ENCODE measurements at places on chromosomes 11 and 22.

DNA sequence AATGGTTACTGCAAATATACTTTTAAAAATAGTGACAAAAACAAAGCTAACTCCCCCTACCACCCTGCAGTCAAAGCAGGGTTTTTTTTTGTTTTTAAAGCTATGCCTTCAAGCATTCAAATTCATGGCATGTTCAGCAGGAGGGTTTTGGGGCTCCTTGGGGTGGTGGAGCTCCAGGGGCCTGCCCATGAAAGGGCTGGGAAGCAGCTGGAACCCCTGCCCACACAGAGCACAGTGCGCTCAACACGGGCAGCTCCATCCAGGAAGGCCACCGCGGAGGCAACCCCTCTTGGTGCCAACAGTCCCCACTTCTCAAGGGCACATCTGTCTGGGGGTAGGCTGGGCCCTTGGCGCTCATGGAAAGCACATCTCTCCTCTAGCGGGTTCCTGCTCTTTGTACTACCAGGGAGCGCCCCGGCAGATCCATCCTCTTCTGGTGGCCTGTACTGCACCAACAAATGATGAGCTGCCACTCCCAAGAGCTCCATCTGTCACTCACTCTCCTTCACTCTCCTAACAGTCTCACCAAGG is 16.6 kb upstream of the PHLDA2 start:
- DNase-seq: no peak

GRCh38 chr11:29135504-29135903 is 881.3 kb downstream of the KCNA4 start:
- no peak for DNase-seq

DNA sequence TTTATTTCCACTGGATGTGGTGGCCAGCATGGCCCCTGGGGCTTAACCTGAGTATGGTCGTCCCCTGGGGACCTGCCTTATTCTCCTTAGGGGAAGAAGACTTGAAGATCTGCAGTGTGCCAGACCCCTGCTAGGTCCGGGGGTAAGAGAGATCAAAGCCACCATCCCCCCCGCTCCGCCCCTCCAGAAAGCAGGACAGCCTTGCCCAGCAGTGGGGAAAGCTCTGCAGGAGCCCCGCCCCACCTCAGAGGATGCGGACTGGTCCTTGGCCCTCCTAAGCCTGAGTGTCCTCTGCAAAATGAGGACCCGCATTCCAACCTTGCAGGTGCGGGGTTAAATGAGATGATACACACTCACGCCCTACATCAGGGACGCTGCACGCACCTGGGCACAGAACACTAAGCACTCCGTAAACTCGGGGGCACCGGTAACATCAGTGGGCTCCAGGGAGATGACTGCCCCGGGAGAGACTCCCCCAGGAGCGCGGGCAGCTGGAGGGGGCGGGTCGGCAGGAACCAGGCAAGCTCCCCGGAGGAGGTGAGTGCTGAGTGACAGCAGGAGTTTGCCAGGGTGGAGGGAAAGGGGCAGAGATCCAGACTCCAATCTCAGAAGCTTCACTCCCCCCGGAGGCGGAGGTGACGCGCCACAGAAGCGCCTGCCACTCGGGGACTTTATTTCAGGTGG is 564 bp upstream of the ANO1 start:
- DNase-seq: no peak

- DNase-seq: peak; percentile 92
Observed at GRCh38 chr11:536841-537621, at the start of gene LRRC56. LRRC56 (plus strand) TSS chr11:537527; CDS start chr11:540685, 3,158 bp downstream.

DNA sequence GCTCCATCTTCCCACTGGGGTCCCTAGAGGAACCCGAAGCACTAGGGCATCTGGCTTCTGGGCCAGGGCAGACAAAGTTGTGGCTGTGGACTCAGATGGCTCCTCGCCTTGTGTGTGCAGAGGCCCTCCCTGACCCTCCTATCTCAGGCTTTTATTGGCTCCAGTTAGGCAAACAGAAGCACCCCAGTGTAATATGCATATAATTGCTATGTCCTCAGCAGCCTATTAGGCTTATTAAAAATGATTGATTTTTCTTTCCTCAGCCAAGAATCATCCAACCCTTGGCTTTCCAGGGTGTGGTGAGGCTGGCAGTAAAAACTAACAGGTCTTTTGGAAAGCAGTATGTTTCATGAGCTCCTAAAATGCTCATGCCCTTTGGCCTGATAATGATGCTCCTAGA is 22.3 kb downstream of the UPB1 start:
- no peak for DNase-seq

DNA sequence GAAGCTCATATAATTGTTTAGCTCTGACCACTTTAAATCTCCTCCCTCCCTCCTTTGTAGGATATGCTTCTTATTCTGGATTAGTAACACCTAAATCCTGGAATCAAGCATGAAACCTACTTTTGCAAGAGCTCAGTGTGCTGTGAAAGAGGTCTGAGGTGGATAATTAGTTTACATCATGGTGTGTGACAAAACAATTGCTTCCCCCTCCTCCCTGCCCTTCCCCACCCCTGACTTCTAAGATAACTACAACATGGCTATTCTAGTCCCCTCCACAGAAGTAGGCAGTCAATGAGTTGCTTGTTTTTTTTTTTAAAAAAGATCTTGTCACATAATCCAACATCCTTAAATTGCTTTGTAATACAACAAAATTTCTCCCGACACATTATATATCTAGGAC is 314.0 kb downstream of the CADM1 start:
- DNase-seq: no peak

GRCh38 chr11:119739021-119739703 is 10.2 kb upstream of the NECTIN1 start:
- no peak for DNase-seq

DNA sequence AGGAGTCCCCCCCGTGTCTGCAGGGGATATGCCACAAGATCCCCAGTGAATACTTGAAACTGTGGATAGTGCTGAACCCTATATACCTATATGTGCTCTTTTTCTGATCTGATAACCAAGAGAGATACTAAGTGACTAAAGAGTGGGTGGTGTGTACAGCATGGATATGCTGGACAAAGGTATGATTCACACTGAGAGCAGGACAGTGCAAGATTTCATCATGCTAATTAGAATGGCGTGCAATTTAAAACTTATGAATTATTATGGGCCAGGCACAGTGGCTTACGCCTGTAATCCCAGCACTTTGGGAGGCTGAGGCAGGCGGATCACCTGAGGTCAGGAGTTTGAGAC is 90.2 kb upstream of the ALKBH3 start:
- no peak for DNase-seq

DNA sequence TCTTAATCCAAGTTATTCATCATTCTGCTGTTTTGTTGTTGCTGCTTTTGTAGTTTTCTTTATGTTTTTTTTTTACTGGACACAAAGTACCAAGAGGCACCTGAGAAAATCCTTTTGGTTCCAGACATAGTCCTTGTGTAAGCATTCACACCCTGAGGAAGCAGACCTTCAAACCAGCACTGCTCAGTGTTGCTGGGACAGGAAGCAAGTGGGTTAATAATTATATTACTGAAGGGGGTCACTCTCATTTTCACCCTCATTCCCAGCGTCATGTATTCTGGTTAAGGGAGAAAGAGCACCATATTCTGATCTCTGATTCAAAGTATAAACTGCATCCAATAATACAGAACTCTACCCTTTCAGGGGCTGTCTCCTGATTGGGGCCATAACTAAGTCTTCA is 5.9 kb upstream of the ALKBH3 start:
- no peak for DNase-seq

- DNase-seq: no peak
Observed at GRCh38 chr22:45677063-45677462, 5.4 kb downstream of the ATXN10 start.

DNA sequence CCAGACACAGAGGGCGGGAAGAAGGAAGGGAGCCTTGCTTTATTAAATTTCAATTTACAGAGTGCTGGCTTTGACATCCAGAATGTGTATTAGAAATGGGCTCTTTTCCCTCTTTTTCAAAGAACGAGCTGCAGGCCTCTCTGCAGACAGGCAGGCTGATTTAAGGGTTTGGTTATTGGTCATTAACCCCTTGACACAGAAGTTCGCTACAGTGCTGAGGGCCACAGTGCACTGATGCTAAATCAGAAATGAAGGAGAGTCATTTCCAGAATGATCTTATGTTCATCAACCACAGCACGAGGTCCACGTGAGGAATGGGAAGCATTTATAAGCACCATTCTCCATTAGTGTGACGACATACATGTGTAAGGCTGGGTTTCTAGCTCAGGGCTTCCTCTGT is 51.8 kb downstream of the CSNK2A3 start:
- no peak for DNase-seq

GRCh38 chr11:15641271-15642045 is 526.7 kb downstream of the INSC start:
- no peak for DNase-seq

GRCh38 chr11:114132944-114133394 is 73.5 kb downstream of the ZBTB16 start:
- DNase-seq: no peak

DNA sequence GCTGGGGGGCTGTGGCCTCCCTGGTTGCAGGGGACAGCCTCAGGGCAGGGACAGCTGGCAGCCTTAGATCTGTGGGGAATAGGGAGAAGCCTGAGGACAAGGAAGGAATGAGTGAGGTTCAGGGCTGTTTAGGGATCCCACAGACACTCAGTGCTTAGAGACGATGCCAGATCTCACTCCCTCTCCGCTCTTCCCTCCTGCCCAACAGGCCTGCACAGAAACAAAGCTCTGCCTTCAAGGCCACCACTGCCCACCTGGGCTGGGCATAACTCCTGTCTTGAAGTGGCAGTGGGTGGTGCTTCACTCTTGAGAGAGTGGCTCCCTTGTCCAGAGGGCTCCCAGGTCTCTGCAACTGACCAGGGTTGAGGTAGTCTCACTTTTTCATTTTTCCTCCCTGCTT is 13.1 kb upstream of the CENATAC start:
- no peak for DNase-seq

DNA sequence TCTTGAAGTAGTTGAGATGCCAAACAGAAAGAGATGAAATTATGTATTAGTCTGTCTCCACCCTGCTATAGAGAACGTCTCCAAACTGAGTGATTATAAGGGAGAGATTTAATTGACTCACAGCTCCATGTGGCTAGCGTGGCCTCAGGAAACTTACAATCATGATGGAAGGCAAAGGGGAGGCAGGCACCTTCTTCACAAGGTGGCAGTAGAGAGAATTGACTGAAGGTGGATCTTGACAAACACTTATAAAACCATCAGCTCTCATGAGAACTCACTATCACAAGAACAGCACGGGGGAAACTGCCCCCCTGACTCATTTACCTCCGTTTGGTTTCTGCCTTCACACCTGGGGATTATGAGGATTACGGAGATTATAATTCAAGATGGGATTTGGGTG is 794.0 kb downstream of the CNTN5 start:
- no peak for DNase-seq

DNA sequence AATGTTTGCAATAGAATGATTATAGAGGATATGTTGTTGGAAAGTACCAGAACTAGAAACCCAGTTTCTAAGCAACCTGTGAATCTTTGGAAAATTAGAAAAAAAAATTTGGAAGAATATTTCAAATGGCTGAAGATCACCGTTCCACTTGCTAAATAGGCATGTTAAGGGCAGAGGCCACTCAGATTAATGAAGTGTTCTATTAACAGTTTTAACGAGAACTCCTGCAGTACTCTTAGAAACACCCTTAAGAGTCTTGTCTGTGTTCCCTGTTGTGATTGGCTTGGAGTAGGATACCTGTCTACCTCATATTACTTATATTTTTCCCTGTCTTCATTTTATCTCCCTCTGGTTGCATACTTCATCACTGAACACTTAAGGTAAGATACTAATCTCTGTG is 4.6 kb downstream of the C11orf54 start:
- no peak for DNase-seq

- DNase-seq: no peak
Observed at GRCh38 chr11:75813622-75814039, 1.4 kb upstream of the UVRAG start.

DNA sequence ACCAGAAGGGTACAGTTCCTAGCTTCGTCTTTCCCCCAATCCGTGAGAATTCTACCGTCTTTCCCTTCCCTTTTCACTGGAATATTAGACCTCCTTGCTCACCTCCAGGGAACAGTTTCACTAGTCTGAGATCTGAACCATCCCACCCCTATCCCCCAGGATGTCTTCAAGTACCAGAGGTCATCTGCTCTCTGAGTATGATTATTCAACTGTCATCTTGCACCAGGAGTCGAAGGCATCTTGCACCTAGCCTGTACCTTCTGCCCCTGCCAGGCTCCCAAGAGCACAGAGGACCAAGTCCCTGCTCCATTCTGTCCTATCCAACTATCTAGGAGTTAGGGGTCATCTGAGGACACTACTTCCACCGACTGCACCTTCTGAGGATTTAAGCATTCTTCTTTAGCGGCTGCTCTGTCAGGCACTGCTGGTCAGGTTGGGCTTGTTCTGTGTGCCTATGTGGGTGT is 804 bp downstream of the ACER3 start:
- no peak for DNase-seq

- DNase-seq: no peak
Observed at GRCh38 chr11:96073536-96073935, 149.6 kb upstream of the MTMR2 start.

DNA sequence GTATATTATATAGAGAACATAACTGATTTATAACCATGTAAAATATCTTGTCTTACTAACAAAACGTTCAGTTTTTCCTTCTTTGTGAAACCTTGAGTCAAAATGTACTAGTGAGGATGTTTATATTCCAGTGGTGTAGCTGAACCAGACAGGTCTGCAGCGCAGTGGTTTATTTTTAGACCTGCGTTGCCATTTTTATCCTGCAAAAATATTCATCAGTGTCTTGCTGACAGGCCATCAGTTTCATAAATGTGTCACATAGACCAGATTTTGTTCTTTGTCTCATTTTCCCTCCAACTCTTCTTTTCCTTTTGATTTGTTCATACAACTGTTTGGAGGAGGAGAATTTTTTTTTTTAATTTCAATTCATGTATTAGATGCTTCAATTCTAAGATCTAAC is 43.1 kb downstream of the HSD17B12 start:
- no peak for DNase-seq

DNA sequence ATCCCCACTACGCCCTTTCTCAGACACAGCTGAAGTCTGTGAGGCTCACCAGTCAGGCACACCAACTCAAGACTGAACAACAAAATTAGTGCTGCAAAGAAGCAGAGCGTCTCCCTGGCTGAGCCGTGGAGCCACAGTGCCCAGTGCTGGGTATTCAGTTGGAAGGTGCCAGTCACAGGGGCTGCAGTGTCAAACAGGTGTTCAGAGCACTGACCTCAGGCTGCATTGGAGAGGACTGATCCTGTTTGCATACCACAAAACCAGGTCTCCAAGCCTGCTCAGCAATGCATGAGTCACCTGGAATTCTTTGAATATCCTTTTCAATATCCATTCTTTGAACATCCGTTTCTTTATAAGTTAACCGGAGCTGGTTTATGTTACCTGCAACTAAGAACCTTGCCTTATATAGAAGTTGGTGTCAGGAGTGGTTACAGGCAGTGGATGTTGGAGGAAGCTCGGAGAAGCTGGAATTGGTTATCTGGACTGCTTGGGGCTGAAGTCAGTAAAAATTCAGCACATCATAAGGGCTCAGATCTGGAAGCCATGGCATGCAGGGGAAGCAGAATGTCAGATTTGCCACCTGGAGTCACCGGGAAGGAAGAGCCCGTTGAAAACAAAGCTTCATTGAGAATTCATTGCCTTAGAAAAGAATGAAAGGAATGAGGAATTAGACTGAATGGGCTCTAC is 30.3 kb downstream of the PDGFB start:
- no peak for DNase-seq

- no peak for DNase-seq
Observed at GRCh38 chr11:34132261-34132965, 27.0 kb downstream of the NAT10 start.
